ENCODE measurements at places on chromosomes 2 and 18.

DNA sequence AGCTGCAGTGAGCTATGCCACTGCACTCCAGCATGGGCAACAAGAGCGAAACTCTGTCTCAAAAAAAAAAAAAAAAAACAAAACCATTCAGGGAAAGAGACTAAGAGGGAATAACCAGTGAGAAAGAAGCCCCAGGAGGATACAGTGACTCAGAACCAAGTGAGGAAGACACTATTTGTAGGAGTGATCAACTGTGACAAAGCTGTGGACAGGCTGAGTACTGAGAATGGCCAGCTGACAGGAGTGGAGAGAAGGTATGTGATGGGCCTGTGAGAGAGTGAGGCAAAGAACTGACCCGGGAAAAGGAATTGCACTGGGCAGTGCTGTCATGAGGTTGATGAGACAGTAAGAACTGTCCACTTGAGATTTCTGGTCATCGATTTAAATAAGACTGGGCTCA lies 6.7 kb upstream of the LCT start:
- DNase-seq: no peak

- no peak for DNase-seq
These were observed 251.3 kb downstream of the ANAPC1 start for GRCh38 chr2:111632661-111633060.

DNA sequence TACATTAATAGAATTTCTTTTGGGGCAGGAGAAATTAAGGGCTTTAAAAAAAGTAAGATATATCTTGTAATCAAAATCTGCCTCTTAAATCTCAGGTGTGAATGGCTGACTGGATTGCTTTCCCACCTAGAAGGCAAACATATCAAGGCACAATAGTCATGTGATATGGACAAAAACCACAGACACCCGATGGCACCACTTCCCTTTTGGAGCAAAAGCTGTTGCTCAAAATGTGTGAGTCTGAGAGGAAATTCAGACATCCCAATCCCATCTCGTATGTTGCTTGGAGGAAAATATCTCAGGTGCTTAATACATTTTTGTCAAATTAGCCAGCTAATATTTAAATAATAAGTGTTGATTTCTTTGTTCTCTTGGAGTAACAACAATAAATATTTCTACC lies 120.7 kb downstream of the KCNF1 start:
- no peak for DNase-seq

DNA sequence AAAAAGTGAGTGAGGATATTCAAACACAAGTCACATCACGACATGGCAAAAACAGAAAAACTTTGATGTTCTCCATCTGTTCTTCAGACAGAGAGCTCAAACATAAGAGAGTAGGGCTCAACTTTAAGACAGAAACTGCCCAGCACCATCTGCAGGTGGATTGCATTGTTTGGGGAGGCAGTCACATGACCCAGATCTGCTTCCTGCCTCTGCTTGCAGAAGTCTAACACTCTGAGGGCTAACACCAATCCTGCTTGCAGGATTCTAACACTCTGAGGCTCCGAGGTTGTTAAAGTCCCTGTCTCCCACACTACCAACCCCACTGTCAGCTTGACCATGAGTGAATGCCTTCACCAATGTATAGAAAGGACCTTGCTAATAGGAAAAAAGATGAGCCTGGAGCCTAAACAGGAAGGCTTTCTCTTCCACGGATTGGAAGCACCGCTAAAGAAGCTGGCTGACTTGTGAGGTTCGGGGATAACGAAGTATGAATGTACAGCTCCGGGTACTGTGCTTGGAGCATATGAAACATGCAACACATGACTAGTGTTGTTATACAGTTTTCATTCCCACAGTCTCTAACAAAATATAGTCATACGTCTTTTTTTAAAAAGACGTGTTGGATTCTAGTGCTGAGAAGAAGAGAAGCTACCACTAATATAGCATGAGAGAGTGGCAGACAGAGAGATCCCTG lies 176.6 kb upstream of the CREB1 start:
- DNase-seq: no peak

GRCh38 chr2:157322432-157322831 lies 3.2 kb downstream of the ERMN start:
- DNase-seq: no peak

GRCh38 chr2:118065015-118065706 lies 23.1 kb upstream of the INSIG2 start:
- no peak for DNase-seq

DNA sequence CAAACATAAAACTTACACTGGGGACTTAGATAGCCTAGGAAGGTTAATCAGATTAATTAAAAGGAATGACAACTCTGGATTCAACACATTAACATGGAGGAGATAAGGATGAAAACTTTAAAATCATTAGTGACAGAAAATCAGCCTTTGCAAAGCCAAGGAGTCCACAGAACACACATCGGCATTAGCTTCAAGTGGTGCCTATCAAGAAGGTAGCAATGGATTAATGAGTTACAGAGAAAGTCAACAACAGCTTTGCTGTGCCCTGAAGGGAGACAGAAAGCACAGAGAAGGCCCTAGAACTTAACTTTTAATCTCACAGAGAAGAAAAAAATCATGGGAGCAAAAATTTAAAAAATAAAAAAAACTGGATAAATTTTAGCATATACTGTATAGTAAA lies 88.6 kb downstream of the KCNH7 start:
- no peak for DNase-seq

DNA sequence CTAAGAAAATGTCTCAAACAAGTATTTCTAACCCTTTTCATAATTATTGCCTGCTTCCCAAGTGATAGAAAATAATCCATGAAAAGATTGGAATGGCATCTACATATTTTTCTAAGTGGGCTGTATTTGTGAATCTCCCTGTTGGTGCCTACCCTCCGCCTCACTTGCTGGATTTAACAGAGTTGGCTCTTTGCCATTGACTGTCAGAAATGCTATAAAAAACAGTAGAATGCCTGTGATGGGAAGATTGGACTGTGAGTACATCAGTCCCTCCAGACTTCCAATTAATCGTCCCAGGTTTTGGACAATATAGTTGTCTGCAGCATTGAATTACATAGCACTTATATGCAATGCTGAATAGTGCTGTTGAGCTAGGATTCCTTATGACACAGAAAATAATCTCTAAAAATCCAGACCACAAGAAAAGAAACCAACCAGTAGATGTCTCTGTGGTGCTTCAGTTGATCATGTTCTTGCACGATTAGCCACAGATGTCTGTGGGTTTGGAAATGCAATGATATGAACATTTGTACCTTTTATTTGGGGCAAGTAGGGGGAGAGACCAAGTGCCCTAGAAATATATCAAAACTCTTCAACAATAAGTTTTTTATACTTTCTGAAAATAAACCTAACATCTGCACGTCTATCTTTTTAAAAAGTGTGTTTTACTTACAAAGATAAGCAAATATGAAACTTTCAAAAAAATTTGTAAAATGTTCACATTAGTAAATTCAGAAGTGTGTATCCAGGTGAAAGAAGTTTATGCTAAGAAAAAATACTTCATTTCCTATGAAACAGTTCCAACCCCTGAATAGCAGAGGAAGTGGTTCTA lies 88.5 kb downstream of the DYNAP start:
- no peak for DNase-seq

DNA sequence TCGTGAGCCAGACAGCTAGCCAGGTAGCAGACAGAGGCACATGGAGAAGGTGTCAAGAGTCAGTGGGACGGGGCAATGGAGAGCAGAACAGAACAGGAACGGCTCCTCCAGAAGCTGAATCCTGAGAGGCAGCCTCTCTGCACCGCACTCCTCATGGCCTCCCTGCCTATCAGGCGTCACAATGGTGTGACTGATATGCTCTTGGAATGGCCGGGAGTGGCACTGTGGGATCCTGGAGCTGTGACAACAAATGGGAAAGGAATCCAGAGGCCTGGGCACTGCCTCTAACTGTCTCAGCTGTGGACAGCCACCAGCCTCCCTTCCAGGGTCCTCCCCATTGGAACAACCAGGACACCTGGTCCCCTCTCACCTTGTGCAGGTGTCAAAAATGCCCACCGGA lies 89.1 kb upstream of the ID2 start:
- DNase-seq: no peak

- no peak for DNase-seq
These were observed 77.3 kb downstream of the CPS1 start for GRCh38 chr2:210633699-210634098.

- no peak for DNase-seq
These were observed 98.1 kb downstream of the SPATS2L start for GRCh38 chr2:200404615-200405014.

DNA sequence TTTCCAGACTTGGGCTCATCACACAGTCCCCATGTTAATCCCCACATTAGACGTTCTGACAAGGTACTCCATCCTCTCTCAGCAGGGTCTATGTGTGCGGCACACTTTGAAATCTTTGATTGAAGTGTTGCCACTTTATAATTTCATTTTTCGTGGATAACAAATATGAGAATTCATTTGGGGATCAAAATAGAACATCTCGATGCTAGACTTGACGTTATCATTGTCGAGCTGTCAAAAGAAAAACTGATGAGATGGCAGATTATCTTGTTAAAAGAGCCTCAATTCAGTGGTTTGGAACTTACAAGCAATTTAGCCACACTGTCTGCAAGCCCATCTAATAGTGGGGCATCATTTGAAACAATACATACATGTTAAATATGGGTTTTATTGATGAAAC lies 91.2 kb upstream of the SULT1C3 start:
- no peak for DNase-seq

DNA sequence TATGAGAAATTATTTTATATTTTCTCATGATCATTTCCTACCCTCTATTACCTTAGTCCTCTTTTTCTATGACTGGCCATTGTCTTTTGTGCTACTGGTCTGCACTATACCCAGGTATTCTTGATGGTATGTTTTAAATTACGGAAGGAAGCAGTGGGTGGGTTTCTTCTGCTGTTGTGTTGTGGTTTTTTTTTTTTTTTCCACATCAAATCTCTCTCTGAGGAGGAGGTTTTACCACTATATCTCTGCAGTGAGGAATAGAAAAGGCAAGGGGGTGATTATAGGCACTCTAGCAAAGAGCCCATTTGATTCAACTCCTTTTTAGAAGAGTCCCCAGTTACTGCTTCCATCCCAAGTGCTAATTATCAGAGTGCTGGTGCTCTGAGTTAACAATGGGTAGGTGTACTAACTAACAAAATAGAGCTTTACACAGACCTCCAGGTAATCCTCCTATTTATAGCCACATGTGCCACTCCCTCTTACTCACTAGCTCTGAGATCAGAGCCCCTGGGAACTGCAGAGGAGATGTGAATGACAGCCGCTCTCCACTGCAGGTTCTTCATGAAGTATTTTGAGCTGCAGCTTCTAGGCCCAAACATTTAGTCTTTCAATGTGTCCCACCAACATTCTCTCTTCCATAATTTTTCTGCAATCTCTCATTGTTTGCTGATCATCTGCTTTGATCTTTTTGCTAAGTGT lies 301.6 kb upstream of the GULP1 start:
- DNase-seq: no peak

Measured in effector memory CD8-positive, alpha-beta T cell (primary cell).